Stromal cell of bone marrow (primary cell): ENCODE measurements at places on chromosomes 7 and 10.
A peak's percentile ranks its signal among the peaks of the same experiment; 100 is the strongest.

GRCh38 chr7:83677180-83677866 lies 28.4 kb upstream of the SEMA3E start:
- DNase-seq, result peak; percentile 94

GRCh38 chr7:144063710-144064109 lies 5.9 kb upstream of the OR2A25 start:
- DNase-seq, result no peak

- DNase-seq, result no peak
Measured at GRCh38 chr10:92693534-92693893, 3.8 kb downstream of the HHEX start.

- DNase-seq, result no peak
Measured at GRCh38 chr7:13990319-13990983, 985 bp upstream of the ETV1 start.

GRCh38 chr7:3068530-3068929 lies 24.9 kb upstream of the CARD11 start:
- DNase-seq, result no peak

DNA sequence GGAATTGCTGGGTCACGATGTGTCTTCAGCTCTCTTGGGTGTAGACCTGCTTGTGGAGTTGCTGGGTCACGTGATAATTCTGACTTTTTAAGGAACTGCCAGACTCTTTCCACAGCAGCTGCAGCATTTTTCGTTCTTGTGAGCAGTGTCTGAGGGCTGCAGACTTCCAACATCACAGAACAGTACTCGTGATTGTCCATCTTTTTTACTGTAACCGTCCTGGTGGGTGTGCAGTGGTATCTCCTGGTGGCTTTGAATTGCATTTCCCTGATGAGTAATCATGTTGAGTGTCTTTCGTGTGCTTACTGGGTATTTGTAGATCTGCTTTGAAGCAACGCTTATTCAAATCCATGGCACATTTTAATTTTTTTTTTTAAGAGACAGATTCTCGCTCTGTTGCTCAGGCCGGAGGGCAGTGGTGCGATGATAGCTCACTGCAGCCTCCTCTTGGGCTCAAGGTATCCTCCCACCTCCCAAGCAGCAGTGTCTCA lies 22.7 kb downstream of the INPP5A start:
- DNase-seq, result no peak

GRCh38 chr7:96800824-96801223 lies 91.2 kb upstream of the SEM1 start:
- no peak for DNase-seq

GRCh38 chr7:151058781-151059366 lies 515 bp upstream of the SLC4A2 start:
- no peak for DNase-seq

DNA sequence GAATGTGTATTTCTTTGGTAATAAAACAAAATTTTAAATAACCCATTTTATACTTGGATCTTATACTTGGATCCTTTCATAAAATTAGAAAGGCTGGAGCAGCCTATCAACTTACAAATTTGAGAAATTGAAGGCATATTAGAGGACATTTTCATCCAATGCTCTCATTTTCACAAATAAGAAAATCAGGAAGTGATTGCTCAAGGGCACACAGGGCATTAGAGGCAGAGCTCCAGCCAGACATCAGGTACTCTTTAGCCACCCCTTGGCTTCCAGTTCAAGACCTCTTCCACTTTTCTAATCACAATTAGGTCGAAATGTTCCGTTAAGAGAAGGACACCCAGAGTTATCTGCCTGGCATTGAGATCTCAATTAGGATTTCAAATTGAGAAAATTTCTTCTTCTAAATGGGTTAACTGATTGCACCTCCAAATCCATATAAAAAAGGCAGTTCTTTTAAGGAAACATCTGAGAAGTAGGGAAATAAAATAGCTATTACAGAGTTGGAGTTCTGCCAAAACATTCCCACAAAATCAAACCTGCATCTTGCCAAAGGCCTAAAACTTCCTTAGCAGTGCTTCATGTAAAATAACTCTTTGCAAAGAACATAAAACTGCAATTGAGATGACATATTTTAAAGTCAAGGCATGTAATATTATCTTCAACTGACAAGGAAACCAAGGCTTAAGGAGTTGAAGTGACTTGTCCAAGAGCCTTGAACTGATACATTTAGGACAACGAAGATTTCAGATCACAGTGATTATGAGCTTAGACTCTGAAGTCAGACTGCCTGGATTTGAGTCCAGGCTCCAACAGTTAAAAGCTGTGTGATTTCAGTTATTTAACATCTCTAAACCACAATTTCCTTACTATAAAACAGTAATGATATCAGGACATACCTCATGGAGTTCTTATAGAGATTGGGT lies 2.4 kb downstream of the ACTA2 start:
- no peak for DNase-seq
